ENCODE measurements at places on chromosomes 2 and 18. TPM values are rescaled to one million over a fixed set of nuclear protein-coding genes. Genes with fewer than 3 reads are reported as not detected.

The ANKRD30B gene
- not detected for total RNA-seq

The KRTCAP3 gene
- total RNA-seq: 5.4 TPM

The OSR1 gene
- total RNA-seq: not detected

The STPG4 gene
- total RNA-seq: not detected

The DSC3 gene
- not detected for total RNA-seq

The GYPC gene
- total RNA-seq: 123 TPM

The ASXL2 gene
- 37.8 TPM for total RNA-seq

The FZD7 gene
- 0.62 TPM for total RNA-seq

The NEU2 gene
- not detected for total RNA-seq

The NOTO gene
- total RNA-seq: not detected

The ELP2 gene
- 84.4 TPM for total RNA-seq

The CAPN14 gene
- total RNA-seq: 0.39 TPM

The ATP8B1 gene
- not detected for total RNA-seq

The KATNAL2 gene
- 0.69 TPM for total RNA-seq

Data from activated CD4-positive, alpha-beta memory T cell treated with anti-CD3 and anti-CD28 coated beads for 36 hours (primary cell).